Hematopoietic multipotent progenitor cell (in vitro differentiated cells): ENCODE measurements at places on chromosomes 16 and 17. TPM values are rescaled to one million over a fixed set of nuclear protein-coding genes. Genes with fewer than 3 reads are reported as not detected.
A peak's percentile ranks its signal among the peaks of the same experiment; 100 is the strongest.

The NBR1 gene
- total RNA-seq: 27.2 TPM

GRCh38 chr17:5883775-5884665 is 186.2 kb upstream of the WSCD1 start:
- no peak for DNase-seq

The GDPD1 gene
- total RNA-seq: 8.9 TPM

GRCh38 chr16:49494474-49494873 is 120.9 kb downstream of the C16orf78 start:
- no peak for DNase-seq

DNA sequence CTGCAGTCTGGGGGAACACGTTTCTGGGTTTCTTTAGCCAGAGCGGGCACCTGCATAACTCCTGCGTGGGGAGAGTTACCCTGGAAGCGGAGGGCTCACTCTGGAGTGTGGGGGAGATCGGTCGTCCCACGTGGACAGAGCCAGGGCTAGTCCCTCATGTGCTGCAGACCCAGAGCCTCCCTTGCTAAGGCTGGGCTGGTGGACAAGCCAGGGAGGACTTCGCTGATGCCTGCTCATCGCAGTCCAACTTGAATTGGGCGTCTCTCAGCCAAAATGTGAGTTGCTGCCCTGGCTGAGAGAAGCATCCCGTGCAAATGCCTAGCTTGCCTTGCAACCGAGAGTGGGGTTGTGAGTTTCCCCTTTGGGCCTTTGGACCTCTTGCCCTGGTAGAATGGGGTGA is 986 bp downstream of the CRISPLD2 start:
- no peak for DNase-seq

The ZDHHC1 gene
- 6.7 TPM for total RNA-seq

DNA sequence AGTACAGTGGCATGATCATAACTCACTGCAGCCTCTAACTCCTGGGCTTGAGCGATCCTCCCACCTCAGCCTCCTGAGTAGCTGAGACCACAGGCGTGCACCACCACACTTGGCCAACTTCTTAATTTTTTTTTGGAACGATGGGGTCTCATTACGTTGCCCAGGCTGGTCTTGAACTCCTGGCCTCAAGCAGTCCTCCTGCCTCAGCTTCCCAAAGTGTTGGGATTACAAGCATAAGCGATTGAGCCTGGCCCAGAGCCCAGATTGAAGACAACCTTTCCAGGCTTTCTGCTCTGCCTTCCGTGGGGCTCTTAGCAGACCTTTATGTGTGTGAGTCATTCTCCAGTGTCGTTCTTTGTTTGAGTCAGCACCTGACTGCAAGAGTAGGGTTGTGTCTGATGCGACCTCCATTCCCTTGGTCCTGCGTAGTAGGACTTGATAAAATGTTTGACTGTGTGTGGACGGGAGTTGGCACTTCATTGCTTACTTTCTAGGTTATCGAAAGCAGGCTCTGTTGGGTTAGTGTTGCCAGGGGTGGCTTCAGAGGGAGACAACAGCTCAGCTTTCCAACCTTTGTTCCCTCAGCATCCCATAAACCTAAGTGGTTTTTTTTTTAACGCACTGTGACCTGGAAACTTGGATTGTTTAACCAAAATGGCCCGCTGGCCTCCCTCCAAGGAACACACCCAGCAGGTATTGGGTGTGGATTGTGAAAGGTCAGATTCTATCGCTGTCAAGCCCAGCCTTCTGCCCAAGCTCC is 26.4 kb downstream of the EEF2K start:
- DNase-seq: no peak

The KRT12 gene
- not detected for total RNA-seq

DNA sequence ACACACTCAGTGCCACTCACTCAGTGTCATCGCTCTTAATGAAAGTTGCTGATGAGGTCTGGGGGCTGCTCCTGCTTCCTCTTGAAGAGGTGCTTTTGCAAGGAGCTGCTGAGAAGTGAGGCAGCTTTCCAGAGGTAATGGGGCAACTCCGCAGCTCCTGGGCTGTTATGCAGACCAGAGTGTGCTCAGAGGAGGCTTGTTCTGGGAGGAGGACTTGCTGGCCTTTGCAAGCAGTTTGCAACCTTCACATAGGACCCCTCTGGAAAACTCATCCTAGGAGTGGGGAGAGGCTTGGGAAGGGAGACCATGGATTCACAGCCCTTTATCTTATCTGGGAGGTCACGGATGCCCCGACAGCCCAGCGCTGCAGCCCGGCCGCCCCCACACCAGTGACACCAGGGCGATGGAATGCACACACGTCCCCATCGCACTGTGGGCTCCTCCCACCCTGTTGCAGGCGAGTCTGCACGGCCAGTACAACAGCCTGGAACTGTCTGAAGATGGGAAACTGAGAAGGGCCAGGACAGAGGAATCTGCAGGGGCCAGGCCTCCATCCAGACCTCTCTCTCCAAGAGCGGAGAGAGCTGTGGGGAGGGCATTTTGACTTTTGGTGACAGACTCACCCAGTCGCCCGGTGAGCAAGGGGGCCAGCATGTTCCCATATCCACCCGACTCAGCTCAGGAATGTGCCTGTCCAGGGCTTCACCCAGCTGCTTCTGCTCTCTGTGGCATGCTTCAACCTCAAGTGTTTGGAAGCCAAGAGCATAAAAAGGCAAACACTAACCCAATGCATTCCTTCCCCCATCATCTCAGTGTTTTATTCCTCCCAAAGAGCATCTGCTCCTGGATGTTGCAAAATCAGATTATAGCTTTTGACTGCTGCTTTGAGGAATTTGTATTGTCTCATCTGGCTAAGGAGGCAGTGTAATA is 78.6 kb upstream of the ZNF469 start:
- DNase-seq: no peak

The MRM1 gene
- 14.8 TPM for total RNA-seq

DNA sequence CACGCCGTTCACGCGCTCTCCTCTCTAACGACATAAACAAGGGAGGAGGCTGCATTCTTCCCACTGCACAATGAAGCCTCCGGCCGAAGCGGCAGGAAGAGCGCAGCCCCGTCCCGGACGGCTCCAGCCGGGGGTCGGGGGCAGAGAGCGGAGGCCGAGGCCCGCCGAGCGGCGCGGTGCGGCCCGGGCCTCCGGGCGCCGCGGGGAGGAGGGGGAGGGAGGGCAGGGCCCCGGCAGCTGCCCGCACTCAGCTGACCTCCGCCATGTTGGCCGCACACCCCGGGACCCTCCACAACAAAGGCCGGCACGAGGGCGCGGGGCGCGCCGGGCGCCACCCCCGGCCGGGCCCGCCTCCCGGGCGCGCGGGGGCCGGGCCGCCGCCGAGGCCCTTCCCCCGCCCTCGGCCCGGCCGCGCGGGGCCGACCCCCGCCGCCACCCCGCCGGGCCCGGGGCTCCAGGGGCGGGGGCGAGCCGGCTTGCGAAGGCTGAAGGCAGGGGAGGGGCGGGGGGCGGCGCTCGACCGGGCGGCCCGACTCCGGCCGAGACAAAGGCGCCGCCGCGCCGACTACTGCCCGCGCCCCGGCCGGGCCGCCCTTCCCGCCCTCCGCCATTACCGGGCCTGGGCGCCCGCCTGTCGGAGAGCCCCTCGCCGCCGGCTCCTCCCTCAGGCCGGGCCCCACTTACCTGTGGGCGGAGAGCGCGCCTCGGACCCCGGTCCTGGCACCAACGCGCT is 527 bp downstream of the SIAH1 start:
- DNase-seq: peak; percentile 53

DNA sequence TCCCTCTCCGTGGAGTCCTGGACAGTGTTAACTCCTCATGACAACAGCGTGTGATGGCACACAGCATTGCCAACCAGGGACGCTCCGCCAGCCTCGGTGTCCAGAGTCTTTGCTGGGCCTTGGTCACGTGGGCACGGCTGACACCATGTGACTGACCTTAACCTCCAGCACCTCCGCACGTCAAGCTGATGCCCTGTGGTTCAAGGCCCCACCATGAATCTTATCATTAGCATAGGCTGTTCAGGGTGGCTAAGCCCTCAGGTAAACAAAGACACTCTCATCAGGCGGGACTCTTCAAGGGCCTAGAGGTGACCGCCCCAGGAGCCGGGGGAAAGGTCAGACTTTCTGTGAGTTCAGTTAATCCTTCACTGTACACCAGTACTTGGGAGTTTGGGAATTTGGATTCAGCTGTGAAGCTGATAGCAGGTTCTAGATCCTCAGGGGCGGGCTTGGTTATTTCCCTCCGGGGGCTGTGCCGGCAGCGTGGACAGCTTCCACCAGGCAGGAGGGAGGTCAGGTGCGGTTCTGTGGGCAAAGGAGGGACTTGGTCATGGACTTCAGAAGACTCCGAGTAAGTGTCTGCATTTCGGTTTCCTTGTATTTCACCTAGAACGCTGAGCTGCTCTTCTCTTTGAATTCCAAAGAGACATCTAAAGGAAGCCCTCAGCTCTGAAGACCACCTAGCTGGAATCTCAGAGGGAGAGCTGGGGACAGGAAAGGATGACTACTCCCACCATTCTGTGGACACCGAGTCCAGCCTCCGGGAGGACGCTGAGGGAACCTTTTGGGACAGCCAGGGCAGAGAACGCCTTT is 195.5 kb upstream of the CIBAR2 start:
- DNase-seq: no peak

The KRTAP9-8 gene
- not detected for total RNA-seq

DNA sequence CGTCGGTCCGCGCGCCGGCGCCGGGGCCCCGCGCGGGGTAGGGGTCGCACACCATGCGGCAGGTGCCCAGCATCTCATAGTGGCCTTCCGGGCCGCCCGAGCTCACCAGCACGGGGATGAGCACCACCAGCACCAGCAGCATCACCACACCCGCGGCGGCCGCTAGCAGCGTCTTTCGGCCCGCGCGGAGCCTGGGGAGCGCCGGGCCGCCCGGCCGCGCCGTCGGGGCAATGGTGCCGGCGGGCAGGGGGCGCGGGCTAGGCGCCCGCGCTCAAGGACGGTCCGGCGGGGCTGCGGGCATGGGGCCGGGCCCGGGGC is 237 bp downstream of the C1QL1 start:
- no peak for DNase-seq

The ARHGAP44 gene
- total RNA-seq: 0.27 TPM

GRCh38 chr16:78505544-78506366 is 406.3 kb downstream of the WWOX start:
- DNase-seq: no peak

DNA sequence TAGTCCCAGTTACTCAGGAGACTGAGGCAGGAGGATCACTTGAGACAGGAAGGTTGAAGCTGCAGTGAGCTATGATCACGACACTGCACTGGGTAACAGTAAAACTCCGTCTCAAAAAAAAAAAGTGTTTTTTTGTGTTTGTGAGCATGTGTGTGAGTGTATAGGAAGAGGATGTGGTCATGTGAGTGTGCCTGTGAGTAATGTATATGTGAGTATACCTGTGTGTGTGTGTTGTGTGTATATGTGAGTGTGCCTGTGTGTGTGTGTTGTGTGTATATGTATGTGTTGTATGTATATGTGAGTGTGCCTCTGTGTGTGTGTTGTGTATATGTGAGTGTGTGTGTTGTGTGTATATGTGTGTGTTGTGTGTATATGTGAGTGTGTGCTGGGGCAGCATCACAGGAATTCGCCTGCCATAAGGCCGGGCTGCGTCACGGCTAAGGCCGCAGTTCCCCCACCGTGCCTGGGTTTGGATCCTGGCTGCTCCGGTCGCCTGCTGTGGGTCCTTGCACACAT is 21.4 kb upstream of the NPTX1 start:
- no peak for DNase-seq

DNA sequence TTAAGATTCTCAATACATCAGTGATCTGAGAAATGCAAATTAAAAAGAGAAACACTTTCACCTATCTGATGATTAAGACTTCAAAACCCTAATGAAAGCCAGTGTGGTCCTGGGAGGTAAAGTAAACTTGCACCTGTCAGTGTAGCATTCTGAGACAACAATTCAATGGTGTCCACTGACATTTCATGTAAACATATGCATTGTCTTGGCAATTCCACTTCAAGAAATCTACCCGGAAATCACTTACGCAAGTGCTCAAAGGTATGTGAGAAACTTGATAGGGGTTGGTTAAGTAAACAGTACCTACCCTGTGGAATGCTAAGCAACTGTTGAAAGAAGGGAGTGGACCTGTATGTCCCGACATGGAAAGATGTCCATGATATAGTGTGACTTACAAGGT is 2.1 kb downstream of the ST6GALNAC1 start:
- DNase-seq: no peak

- no peak for DNase-seq
Observed at GRCh38 chr16:69419956-69420355, 4.5 kb upstream of the CYB5B start.

The HIGD1B gene
- not detected for total RNA-seq

- no peak for DNase-seq
Observed at GRCh38 chr16:54847207-54847606, 83.5 kb upstream of the IRX5 start.

DNA sequence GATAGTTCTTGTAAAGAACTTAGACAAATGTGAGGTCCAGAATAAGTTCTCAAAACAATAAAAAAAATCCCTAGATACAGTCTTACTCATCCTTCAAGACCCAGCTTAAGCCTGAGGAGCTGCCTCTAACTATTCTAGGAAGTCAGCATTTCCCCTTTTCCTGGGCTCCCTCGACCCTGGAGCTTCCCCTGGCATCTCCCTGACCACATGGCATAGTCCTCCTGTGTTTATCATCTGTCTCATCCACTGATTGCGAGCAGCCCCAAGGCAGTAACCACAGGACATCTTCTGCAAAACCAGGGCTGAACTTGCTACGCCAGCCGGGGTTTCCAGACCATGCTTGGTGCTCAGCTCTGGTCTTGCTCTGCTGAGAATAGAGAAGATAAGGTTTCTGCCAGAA is 36.7 kb upstream of the NLRP1 start:
- DNase-seq: no peak

GRCh38 chr17:33811004-33811760 is 443.9 kb upstream of the CCL2 start:
- DNase-seq: no peak

DNA sequence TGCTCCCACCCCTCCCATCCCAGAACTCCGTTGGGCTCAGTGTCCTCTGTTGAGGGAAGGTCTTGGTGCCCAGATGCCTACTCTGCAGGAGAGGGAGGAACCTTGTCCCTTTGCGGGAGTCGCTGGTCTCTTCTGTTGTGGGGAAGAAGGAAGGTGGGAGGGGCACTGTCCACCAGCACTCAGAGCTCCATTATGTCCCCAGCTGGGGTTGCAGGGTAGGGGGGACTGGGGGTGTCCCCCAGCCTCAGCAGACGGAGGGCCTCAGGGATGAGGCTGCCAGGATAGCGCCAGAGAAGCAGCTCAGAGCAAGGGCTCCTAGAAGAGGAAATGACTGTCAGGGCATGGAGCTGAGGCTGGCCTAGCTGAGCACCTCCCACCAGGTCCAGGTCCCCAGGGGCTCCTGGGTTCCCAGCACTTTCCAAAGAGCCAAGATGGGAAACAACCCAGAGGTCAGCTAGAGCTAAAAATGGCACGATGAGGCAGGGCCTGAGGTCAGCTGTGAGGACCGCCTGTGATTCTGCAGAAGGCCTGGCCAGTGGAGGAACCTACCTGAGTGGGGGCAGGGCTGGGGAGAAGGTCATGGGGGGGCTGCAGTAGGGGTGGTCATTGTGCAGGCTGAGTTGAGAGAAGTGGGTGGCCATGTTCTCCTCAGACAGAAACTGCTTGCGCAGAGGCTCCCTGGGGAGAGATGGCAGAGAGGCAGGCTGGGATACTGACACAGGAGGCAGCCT is 893 bp downstream of the HCFC1R1 start:
- DNase-seq: no peak
